ENCODE measurements at places on chromosomes 16 and 17. TPM values are rescaled to one million over a fixed set of nuclear protein-coding genes. Genes with fewer than 3 reads are reported as not detected.

The SERPINF2 gene
- 0.87 TPM for total RNA-seq

The ABCC12 gene
- not detected for total RNA-seq

The CA7 gene
- not detected for total RNA-seq

The NPIPA8 gene
- not detected for total RNA-seq

The GPT2 gene
- 36.3 TPM for total RNA-seq

The ZSCAN10 gene
- not detected for total RNA-seq

Measured in renal cortical epithelial cell (primary cell).